ENCODE measurements at places on chromosomes 5 and 9.

DNA sequence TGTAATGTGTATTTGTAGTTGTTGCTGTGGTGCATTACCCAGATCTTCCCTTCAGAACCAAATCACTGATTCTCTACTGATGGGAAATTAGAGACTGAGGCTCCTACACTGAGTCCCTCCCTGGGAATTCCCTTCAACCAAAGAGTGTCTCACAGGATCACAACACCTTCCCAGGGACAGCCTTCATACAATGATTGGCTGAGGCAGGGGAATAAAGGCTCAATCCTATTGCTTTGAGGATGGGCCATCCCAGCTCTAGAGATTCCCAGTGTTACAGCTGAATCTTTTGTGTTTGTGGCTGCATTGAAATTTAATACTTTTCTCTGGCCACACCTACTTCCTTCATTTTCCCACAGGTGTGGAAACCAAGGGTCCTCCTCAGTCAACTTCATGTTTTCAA lies 96.4 kb upstream of the ELL2 start:
- no peak for DNase-seq

GRCh38 chr5:73672132-73672531 lies 46.1 kb downstream of the ARHGEF28 start:
- no peak for DNase-seq

DNA sequence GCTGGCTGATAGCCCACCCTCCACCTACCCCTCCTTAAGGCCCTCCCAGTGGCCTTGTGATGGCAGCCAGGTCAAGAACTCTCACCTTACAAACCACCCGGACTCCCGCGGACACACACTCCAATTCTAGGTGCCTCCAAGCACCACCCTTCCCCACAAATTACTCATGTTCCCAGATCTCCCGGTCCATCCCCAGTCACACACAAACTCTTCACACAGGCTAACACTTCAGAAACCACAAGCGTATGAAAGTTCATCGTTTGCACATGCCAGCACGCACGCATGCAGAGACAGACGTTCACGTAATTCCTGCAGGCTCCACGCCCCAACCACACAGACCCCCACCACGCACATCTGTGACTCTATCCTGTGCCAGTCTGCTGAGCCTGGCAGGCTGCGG lies 18.0 kb downstream of the NR5A1 start:
- no peak for DNase-seq

GRCh38 chr5:154575546-154576428 lies 97.8 kb upstream of the HAND1 start:
- DNase-seq: no peak

DNA sequence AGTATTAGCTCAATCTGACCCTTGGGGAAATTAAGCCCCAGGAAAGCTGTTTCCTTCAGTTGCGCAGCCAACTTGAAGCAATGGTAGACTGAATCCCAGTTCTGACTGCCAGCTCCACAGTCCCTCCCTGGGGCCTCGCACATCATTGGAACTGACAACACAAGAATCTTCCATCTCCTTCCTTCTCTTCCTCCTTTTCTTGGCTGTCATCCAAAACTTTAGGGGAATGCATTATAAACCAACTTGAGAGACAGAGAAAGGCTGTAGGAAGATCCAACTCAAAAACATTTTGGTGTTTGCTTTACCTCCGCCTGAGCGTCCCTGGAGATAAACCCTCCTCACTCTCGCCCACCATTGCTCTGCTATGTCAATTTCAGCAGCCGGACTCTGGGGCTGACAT lies 16.6 kb downstream of the KCNIP1 start:
- DNase-seq: no peak

DNA sequence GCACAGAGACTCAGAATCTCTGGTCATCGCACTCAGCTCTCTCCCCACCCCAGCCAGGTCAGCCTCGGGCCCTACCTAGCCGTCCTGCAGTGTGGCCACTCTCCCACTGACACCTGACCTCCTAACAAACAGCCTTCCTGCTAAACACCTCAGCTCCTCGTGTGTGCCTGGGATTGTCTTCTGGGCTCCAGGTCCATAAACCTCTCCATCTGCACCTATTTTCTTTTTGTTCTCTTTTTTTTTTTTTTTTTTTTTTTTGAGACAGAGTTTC lies 193.6 kb downstream of the ROR2 start:
- DNase-seq: no peak

GRCh38 chr9:128809831-128810230 lies 8.5 kb upstream of the ENDOG start:
- no peak for DNase-seq

DNA sequence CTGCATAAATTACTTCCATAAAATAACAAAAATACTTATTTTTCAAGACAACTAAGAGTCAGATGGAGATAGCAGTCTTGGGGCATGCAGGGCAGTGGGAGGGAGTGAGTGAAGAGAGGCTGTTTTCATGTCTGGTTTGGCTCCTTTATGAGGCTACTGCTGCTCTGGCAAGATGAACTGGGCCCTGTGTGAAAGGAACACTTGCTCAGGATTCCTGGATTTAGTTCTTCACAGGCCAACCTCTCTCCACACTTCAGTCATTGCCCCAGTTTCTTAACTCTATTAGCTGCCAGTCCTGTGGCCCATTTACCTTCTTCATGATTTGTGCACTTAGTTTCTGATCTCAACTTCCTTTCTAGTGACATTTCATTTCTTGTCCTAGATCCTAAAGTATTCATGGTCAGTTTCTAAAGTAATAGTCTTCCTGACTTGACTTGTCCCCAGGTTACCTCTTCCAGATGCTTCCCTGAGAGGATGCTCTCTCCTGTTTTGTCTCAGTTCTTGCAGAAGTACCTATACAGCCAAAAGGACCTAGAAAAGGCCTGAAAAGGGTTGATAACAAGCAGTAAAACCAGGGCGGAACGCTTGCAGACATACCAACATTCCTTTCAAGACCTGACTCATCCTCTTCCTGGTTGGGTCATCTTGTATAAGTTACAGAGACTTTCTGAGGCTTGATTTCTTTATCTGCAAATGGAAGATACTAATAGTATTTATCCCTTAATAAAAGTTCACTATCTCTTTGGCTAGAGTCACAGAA lies 77.0 kb upstream of the ZFAND5 start:
- no peak for DNase-seq

- peak; percentile 78 for DNase-seq
Observed at GRCh38 chr9:110255463-110256379, 586 bp downstream of the TXN start.

- DNase-seq: peak; percentile 66
Observed at GRCh38 chr9:120915854-120916470, 10.6 kb downstream of the TRAF1 start.

DNA sequence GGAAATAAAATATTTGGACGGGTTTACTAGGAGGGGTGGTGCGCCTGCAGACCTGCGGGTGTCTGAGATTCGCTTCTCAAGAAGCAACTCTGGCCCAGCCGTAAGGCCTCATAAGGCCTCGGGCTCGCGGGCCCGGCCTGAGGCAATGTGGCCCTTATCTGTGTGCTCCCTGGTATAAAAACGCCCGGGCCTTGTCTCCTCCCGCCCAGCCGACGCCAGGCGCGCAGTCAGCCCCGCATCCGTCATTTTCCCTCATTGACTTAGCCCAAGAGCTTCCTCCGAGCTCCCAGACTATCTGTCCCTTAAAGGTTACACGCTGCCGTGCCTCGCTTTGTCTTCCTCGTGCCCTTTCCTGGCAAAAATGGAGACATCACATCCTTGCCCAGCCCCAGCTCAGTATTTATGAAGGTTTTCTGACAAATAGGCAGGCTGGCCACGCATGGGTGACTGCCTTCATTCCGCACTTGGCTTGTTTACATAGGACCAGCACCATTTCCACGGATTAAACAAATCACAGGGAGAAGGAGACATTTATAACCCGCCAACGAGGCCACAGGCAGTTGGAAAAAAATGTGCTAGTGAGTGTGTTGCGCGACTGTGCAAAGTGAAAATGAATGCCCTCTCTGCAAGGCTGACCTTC lies 74.5 kb upstream of the TBCA start:
- DNase-seq: no peak

DNA sequence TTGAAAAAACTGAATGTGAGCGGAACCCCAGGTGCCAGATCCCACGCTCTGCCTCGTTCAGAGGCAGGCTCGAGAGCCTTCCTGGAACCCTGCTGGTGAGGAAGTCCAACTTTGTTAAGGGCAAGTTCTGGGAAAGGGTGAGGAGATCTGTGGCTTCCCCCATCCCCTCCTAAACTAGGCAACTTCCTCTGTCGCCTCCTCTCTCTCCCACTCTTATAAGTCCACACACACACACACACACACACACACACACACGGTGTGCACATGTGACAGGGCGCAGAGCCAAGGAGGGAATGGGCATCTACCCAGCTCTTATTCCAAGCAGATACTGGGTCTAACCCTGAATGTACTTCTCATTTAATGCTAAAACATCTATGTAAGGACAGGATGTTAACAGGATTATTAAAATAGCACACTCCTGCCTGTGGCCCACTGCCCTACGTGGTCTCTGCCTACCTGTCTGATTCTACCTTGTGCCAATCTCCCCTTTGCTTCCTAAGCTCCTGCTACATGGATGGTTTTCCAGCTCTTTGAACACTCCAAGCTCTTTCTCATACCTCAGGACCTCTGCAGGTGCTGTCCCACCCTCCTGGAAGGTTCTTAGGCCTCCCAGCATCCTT lies 72.4 kb upstream of the FBXW11 start:
- DNase-seq: no peak

- no peak for DNase-seq
Observed at GRCh38 chr5:150946351-150946905, 41.6 kb upstream of the ZNF300 start.

- no peak for DNase-seq
Observed at GRCh38 chr5:10556893-10557746, 6.8 kb upstream of the ANKRD33B start.

GRCh38 chr5:124554746-124555578 lies 191.5 kb downstream of the ZNF608 start:
- DNase-seq: no peak

DNA sequence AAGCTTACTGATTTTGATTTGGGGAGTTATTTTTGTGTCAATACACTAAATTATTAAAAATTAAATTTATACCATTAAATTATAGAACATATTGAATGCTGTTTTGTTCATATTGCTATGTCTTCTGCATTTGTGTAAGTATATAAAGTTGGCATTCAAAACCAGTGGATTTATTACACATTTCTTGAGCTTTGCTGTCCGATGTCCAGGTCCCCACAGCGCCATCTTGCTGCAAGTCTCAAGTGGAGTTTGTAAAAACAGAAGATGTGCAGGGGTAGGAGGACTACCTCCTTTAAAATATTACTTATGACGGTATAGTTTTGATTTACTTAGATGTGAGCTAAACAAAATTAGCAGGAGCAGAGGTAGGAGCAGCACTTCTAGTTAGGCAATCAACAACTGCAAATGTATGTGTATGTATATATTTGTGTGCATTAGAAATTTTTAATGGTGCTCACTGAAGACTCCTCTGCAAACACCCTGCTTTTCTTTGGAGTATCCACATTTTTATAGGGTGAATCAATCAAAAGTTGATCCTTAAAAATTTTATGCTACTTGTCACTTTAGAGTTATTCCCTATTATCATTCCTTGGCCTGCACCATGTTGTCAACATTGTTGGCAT lies 37.4 kb downstream of the CPEB4 start:
- peak; percentile 50 for DNase-seq

- no peak for DNase-seq
Observed at GRCh38 chr9:126521089-126521488, 92.6 kb upstream of the LMX1B start.

GRCh38 chr5:125257997-125258396 lies 511.6 kb upstream of the ZNF608 start:
- no peak for DNase-seq

- no peak for DNase-seq
Observed at GRCh38 chr9:98766586-98766985, 29.8 kb downstream of the ANKS6 start.

DNA sequence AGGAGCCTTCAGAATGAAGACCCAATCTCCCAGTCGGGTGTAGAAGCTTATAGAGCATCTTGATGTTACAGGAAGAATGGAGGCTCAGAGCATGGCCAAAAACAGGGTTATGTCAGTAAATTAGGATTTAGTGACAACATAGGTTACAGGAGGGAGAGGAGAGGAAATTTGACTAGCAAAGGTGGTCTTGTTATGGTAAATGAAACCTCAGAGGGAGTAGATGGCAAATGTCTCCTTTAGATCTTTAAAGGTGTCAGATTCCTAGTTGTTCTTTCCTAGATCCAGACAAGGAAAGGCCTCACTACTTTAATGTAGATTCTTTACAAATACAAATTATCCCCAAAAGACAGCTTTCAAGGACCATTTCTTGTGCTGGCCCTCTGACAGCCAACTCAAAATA lies 465.0 kb downstream of the DMRTA1 start:
- DNase-seq: no peak

DNA sequence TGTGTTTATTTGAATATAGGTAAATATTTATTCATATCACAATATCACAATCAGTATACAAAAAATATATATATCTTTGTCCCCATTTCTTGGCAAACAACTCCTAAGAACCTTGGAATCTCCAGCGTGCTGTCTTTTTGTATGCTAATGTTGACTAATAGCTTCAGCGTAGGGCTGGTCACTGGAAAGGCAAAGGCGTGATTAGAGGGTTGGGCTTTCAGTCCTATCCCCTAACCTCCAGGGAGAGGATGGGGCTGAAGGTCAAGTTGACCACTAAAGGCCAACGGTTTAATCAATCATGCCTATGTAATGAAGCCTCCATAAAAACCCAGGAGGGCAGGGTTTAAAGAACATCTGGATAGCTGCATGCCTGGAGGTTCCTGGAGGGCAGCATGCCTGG lies 79.6 kb upstream of the BNC2 start:
- no peak for DNase-seq

- no peak for DNase-seq
Observed at GRCh38 chr9:128233817-128234406, 30.7 kb downstream of the DNM1 start.

DNA sequence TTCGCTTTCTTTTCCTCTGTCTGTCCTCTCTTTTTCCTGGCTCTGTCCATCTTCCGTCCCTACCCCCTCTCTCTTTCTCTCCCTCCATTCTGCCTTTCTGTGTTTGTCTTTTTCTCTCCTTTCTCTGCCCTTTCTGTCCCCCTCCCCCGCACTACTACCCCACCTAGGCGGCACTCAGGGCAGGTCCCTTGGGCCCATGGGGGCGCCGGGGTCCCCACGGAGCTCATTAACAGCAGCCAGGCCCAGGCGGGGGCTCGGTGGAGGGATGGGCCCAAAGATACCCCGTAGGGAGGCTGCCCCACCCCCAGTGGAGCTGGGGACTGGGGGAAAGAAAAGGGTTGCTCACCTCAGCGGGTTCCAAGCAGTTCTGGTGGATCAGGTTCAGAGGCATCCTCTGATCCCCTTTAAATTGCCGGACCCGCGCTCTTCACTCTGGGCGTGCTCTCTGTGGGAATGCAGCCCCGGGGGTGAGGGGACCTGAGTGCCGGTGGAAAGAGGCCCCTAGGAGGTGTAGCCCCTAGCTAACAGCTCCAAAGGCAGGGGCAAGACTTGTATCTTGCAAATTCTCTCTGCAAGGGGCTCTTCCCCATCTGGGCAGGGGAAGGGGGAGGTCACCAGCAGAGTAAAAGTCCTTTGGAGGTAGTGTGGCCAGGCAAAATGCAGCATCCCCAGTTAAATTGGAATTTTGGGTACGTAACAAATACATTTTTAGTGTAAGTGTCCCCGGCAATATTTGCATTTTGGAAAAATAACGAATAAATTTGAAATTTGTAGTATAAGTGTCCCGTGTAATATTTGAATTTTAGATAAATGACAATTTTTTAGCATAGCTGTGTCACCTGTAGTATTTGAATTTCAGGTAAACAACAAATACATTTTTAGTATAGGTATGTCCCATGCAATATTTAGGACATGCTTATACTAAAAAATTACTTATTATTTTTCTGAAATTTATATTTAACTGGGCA lies 7.4 kb downstream of the LHX2 start:
- DNase-seq: no peak
